Activated CD4-positive, CD25-positive, alpha-beta regulatory T cell (primary cell): ENCODE measurements at places on chromosomes 7 and 10.

DNA sequence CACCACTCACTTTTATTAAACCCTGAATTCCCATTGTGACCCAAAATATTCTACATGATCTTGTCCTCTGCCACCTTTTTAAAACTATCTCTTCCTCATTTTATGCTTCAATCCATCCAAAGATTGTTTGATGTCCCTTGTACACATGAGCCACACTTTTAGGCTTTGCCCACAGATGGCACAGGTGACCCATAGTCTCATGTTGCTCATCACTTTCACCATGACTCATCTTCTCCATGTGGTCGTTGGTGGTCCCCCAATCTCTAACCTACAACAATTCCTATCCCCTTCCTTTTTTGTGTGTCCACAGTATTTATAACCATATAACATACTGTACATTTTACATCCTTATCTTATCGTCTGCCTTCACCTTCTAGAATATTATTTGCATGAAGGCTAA, 271.5 kb upstream of the ZWINT start:
- no peak for DNase-seq

DNA sequence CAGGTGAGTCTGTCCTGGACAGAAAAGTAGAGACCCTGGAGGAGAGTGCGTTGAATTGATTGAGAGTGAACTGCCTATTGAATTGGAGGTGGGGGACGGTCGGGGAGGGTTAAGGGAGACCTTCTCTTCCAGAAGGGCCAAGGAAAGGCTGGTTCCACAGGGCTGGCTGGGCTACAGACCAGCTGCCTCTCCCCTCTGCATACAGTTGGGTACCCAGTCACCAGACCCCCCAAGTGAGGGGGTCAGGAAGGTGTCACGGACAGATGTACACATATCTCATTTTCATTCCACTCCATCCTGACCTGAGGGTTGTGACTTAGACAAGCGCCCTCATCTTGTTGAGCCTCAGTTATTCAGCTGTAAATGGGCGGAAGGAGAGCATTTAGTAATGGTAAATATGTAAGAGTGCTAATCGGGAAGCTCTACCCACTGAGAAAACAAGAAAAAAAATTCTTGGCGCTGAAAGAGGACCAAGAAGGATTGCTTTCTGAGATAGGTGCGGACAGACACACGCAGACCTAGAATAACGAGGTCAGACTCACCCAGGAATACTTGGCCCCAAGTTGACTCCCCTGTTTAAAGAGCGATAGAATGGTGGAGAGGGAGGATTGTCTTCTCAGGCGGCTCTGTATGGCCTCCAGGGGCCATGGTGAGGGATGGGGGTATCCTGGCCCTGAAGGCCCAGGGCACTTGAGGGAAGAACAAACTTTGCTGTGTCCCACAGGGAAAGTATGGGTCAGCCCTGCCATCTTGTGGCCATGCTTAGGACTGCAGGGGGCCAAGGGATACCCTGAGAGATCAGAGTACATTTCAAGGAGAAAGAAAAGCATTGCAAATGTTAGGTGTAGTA, 7.2 kb upstream of the MBL2 start:
- no peak for DNase-seq

GRCh38 chr10:102814873-102815661, 22.1 kb downstream of the CYP17A1 start:
- DNase-seq, result no peak

GRCh38 chr10:61078542-61079275, 134.7 kb upstream of the RHOBTB1 start:
- no peak for DNase-seq

- DNase-seq, result no peak
Observed at GRCh38 chr7:108376206-108376605, 80.0 kb downstream of the NRCAM start.

DNA sequence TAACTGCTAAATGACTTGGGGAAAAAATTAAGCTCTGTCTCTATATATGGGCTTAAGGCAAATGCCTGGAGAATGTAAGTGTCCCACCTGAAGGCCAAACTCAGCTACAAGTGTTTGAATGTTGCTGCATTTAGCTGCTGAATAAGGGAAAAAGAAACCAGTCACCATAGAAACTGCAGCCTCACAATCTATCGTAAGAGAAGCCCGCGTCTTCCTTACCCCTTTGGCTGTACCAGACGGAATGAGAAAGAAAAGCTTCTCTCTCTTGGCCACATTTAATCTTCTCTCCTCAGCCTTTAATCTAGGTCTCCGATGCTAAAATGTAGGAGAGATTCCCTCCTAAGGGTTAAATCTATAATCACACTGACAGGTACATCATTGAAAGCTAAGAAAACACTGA, 147.2 kb downstream of the SFMBT2 start:
- no peak for DNase-seq

DNA sequence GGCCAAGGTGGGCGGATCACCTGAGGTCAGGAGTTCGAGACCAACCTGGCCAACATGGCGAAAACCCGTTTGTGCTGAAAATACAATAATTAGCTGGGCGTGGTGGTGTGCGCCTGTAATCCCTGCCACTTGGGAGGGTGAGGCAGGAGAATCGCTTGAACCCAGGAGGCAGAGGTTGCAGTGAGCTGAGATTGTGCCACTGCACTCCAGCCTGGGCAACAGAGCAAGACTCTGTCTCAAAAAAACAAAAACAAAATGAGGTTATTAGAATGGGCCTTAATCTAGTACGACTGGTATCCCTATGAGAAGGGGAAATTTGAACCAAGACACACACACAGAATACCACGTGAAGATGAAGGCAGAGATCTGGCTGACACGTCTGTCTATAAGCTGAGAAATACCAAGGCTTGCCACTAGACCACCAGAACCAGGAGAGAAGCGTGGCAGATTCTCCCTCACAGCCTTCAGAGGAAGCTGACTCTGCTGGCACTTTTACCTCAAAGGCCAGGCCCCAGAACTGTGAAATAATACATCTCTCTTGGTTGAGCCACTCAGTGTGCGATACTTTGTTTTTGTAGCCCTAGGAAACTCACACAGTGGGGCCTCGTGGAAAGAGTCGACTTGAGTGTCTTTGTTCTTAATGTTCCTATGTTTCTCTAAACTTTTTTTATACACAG, 59.6 kb downstream of the TMEM209 start:
- DNase-seq, result no peak

DNA sequence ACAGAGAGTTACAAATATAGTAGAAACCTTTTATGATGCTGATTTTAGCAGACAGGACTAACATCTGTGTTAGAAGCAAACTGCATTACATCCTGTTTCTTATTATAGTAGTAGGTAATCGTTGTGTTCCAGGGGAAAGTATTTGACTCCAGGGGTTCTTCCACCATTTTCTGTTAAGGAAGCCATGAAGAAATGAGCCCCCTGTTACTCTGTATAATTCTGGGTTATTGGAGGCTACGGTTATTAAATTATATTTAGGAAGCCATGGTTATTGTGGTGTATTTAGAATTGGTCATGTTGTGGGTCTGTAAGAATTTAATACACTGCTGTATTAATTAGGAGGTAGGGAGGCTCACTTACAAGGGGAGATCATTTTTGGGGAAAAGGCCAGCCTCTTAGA, 175.8 kb upstream of the AGK start:
- DNase-seq, result no peak

DNA sequence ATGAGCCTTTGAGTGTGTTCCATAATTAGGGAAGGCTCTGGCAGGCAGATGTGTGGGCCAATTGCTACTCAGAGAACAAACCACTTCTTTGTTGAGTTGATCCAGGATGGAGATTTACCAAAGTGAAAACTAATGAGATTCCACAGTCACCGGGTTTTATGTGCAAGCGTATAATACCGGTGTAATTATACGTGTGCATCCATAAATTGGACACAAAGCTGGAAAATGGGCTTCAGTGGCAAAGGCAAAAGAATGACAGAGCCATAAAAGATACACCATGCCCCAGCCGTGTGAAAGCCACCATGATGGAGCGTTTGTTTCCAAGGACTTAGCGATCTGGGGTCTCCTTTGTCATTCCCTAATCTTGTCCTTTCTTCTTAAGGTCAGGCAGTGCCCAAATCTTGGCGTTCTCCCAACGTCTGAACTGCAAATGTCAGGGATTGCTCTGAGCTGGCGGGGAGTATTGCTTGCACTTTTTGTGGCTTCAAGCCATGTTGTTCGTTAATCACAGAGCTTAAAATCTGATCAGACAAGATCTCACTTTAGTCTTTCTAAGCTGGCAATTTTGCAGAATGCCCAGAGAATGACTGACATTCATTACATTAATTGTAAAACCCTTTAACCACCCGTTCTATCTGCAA, 70.1 kb downstream of the NPTX2 start:
- no peak for DNase-seq
